Type B pancreatic cell (in vitro differentiated cells): ENCODE measurements at places on chromosomes 16 and 17.

- no peak for DNase-seq
Observed at GRCh38 chr16:50326835-50327465, 41.8 kb downstream of the BRD7 start.

GRCh38 chr16:53743149-53743566 lies 39.2 kb downstream of the FTO start:
- no peak for DNase-seq

DNA sequence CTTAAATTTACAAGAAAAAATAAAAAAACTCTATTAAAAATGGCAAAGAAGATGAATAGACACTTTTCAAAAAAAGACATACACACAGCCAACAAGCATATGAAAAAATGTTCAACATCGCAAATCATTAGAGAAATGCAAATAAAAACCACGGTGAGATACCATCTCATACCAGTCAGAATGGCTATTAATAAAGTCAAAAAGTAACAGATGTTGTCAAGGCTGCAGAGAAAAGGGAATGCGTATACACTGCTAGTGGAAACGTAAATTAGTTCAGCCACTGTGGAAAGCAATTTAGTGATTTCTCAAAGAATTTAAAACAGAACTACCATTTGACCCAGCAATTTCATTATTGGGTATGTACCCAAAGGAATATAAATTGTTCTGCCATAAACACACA lies 31.4 kb downstream of the CAPNS2 start:
- no peak for DNase-seq

GRCh38 chr16:27365142-27366089 lies 36.6 kb upstream of the IL21R start:
- no peak for DNase-seq

DNA sequence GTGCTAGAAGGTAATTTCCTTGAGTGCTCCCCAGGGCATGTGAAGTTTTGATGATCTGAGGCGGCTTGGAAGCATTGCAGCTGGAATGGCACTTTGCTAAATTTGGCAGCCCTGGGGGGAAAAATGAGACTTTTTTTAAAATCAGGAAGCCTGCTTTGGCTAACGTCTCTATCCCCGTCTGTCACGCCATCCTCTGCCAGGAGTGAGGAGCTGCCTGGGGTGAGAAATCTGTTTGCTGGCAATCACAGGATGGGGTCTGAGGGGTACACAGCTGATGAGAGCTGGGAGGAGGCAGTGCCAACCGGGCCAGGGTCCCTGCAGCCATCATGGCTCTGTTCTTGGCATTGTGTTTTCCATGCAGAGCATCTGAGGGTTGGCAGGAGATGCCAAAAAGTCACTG lies 2.0 kb downstream of the ABCC12 start:
- DNase-seq: no peak

- DNase-seq: no peak
Observed at GRCh38 chr17:17172990-17173389, 33.1 kb downstream of the PLD6 start.

GRCh38 chr17:46854515-46854914 lies 3.1 kb downstream of the WNT9B start:
- no peak for DNase-seq
